ENCODE measurements at places on chromosomes 3 and 15.

DNA sequence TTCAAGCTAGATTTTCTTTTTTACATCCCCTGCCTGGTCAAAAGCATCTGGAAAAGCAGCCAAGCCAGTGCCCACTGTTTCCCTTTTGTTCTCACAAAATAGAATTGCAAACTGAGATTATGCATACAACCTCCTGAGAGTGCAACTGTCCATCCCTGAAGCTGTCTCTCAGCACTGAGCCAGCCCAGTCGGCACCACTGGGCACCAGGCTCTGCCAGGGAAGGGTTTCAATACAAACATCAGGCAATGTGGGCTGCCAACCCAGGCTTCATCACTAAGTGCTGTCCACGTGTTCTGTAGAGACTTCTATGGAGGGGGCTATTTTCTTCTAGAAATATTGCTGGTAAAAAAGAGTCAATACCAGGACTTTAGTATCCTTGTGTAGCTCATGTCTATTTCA, 356.3 kb upstream of the TBL1XR1 start:
- no peak for DNase-seq

DNA sequence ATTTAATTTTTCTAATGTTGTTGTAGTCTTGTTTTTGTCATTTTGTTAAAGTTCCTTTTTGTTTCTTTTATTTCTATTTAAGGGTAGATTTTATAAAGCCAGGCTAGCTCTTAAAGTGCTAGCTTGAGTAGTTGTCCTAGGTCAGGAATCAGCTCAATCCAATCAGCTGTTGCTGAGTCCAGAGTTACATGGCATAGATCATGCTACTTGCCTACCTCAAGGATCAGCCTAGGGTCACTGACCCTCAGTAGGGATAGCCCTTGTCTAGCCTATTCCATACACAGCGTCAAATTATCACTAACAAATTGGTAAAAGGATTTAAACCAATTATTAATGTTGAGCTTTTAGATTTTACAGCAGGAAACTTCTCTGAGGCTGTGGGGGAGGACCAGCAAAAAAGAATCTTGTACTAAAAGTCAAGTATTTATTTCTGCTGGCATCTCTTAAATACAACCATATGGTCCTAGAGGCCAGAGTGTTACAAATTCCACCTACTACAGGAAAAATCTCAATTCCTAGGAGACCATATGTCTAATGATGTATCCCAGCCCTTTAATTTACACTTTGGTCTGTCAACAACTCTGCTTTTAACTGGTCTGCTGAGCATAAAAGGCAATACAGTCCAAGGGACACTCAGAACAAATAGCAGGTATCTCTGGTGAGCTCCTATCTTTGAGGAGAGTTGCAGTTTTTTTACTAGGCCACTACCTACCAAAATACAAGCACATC, 138.3 kb upstream of the PTPRG start:
- DNase-seq: no peak

- DNase-seq: no peak
Measured at GRCh38 chr3:104977719-104978118, 389.0 kb upstream of the ALCAM start.

- no peak for DNase-seq
Measured at GRCh38 chr3:153652076-153652475, 469.1 kb upstream of the ARHGEF26 start.

DNA sequence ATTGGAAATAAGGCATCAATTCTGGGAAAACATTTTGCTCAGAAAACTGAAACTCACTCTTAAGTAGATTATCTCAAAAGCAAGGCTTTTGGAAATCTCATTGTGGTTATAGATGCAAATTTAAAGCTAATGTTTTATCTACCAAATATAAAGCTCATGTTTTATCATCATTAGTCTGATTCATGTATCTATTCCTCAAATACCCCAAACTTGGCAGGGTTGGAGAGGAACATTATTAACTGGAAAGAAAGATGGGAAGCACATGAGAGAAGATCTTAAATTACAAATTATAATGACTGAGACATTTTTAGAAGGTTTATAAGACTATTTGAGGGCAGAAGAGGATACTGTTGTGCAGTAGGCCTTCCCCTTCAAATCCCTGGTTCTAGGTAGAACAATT, 137.3 kb upstream of the TGFBR2 start:
- no peak for DNase-seq

DNA sequence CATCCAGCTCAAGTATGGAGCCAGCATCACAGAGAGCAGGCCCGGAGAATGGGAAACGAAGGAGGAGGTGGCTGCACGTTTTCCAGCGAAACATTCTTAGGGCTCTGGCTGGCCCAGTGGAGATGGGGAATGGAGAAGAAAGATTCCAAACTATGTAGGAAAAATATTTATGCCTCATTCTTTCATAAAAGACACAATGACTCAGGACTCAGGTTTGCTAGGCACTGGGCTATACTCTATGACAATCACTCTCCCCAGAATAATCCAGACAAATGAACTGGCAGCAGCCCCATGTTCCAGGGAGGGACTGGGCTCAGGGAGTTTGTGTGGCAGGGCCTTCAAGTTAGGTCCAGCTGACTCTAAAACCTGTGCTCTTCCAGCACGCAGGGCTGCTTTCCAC, 110.8 kb upstream of the RAD18 start:
- no peak for DNase-seq

GRCh38 chr3:67804089-67804488, 149.7 kb upstream of the SUCLG2 start:
- no peak for DNase-seq

DNA sequence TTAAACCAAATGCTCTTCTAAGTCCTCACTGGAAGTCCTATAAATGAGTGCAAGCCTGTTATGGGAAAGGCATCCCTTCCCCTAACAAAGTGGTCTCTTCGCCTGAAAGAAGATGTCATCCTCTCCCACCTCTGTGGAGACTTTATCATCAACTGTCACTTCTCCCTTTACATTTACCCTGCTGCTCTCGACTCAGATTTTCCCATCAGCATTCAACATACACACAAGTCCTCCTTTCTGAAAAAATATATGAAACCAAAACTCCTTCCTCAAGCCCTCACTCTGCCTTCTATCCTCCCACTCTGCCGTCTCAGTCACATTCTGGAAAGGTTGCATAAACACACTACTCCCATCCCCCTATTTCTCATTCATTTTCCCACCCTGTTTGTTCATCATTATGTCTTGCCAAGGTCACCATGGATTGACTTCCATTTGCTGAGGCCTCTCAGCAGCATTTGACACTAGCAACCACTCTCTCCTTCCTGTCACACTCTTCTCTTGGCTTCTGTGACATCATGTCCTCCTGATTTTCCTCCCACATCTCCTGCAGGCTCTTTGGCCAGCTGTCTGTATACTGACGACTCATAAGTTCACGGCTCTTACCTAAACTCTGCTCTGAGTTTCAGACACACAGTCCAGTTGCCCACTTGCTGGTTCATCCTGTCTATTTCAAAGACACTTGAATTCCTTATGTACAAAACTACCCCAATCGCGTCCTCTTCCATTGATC, 70.3 kb upstream of the SMAD3 start:
- DNase-seq: no peak

DNA sequence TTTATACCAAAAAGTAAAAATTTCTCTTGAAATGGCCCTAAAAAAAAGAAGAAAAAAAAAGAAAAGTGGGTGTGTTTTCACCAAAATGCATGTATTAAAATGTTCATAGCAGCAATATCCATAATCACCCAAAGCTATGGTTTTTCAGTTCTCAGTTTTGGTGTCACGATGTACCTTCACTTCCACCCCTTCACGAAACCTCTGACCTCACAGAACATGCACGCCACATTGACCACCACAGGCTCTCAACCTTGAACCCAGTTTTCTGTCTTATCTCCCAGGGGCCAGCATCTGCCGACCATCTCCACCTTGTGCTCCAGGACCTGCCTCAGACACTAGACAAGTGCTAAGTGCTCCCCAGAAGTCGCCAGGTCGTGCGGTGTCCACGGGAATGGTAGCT, 30.4 kb downstream of the COLQ start:
- DNase-seq: no peak

DNA sequence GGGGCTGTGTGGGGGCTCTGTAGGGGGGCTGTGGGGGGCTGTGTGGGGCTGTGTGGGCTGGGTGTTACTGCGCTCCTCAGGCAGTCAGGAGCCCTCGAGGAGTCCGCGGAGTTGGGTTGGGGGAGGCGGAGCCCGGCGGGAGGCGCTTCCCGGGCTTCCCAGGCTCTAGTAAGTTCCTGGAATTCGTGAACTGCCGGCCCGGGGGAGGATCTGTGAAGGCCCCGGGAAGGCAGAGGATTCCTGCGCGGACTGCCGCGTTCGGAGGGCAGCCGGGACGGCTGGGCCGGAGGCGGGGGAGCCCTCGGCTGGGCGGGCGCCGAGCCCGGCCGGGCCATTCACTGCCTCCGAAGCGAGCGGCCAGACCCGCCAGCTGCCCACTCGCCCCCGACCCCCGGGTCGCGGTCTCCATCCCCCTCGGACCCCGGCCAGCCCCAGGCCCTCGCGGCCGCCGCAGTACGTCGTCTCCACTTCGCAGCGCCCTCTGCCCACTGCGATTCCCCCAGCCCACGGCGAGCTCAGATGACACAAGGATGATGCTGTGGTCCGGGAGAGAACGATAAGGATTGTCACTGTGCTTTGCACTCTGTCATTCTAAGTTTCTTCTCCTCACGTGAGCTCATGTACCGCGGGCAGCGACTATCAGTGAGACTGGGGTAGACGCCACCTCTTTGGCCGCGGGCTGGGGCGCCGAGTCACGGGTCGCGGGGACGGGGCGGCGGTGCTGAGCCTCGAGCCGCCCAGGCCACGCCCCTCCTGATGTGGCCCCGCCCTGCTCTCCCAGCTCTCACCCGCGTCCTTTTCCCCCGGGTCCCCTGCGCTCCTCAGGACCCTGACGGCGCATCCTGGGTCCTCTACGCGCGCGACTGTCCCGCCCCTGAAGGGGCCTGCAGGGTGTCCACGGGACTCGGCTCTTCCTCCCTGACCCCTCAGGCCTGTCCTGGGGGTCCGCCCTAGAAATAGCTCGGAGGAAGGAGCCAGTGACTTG, 65.3 kb downstream of the KLF13 start:
- peak; percentile 88 for DNase-seq

DNA sequence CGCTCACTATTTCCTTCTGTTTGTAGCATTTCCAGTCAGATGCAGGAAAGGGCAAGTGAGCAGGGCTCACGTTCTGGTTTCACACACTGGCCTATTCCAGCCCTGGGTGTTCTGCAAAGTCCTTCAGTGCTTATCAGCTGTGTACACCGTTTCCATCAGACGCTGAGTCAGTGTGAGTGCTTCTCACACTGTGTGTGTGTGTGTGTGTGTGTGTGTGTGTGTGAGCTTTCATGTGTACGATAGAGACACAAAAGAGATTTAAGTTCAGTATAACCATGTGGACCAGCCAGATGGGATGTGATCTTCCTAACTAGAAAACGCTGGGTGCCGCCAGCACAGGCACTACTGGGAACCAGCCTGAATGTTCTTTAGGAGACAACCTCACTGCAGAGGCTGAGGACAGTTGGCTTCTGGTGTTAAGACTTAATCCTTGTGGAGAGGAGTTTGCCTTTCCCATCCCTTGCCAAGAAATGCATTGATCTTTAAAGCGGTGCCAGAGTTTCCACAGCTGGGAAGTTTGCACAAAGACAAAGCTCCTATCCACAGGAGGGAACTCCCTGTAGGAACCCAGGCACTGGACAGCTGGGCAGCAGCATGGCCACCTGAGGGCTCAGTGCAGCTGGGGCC, 3.9 kb upstream of the CHSY1 start:
- DNase-seq: no peak

DNA sequence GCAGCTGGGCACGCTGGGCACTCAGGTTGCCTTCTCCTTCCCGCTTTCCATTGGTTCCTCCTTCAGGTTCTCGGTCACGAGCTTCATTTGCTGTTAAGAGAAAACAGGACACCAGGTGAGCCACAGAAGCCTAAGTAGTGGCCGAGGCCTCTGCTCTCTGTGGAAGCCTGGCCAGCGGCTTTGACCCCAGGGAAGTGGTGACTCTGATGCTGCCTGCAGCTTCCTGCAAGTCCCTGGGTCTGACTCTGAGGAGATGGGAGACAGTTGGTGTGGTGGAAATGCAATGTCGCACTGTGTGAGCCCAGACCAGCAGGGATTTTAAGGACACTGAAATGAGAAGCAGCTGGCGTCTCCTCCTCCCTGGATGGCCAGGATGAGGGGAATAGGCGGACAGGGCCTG, 80.5 kb downstream of the SNRK start:
- DNase-seq: no peak

- no peak for DNase-seq
Measured at GRCh38 chr3:134075568-134075825, 45.8 kb upstream of the SLCO2A1 start.

GRCh38 chr3:170584585-170585007, 1.3 kb downstream of the SLC7A14 start:
- DNase-seq: no peak

DNA sequence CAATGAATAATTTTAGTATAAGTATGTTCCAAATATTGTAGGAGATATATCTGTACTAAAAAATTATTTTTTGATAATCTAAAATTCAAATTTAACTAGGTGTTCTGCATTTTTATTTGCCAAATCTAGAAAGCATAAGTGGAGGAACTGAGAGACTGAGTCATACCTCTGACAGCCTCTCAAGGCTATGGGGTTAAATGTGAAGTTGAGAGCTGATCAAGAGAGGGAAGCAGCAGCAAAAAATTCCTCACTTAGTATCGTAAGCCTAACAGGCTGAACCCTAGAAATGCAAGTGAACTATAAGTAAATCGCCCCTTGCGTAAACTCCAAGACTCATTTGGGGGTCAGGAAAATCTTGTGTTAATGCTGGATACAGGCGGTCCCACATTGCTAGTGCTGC, 12.8 kb upstream of the TOPAZ1 start:
- no peak for DNase-seq

DNA sequence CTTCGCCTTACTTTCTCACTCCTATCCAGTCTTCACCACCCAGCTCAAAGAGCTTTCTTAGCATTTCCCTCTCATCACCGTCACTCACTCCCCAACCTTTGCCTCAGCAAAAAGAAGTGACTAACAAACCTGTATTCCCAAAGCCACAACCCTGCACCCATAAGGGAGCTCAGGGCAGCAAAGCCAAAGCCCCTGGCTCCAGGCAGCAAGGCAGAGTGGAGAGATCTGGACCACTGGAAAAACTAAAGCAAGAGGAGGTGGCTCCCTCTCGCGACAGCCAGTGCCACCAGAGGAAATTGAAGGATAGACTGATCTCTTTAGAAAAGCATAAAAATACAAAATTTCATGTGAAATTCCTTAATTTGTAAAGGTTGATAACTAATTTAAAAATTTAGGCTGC, 25.1 kb upstream of the CDCP1 start:
- no peak for DNase-seq

- no peak for DNase-seq
Measured at GRCh38 chr15:83716605-83717004, 62.7 kb downstream of the ADAMTSL3 start.

DNA sequence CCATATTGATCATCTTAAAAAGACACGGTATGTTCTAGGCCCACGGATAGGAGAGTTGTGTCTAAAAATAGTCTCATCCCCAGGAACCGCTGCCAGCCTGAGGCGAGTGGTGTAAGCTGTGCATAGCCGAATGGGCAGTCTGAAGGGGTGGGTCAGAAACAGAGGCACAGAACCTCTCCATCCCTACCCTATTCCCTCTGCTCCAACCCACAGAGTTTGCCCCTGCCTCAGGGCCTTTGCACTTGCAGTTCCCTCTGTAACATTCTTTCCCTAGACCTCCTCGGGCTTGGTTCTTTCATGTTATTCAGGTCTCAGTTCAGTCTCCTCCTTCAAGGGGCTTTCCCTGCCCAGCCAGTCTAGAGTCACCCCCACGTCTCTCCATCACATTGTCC, 4.8 kb downstream of the SCN5A start:
- no peak for DNase-seq
